ENCODE measurements at places on chromosomes 2 and 18.

- DNase-seq = no peak
Measured at GRCh38 chr18:49788327-49788898, 24.9 kb downstream of the ACAA2 start.

GRCh38 chr2:39778775-39779340 is at the start of gene THUMPD2:
Gene THUMPD2 (minus strand): TSS chr2:39779258. CDS start chr2:39779239, 19 bp downstream.
- peak; percentile 24 for DNase-seq

DNA sequence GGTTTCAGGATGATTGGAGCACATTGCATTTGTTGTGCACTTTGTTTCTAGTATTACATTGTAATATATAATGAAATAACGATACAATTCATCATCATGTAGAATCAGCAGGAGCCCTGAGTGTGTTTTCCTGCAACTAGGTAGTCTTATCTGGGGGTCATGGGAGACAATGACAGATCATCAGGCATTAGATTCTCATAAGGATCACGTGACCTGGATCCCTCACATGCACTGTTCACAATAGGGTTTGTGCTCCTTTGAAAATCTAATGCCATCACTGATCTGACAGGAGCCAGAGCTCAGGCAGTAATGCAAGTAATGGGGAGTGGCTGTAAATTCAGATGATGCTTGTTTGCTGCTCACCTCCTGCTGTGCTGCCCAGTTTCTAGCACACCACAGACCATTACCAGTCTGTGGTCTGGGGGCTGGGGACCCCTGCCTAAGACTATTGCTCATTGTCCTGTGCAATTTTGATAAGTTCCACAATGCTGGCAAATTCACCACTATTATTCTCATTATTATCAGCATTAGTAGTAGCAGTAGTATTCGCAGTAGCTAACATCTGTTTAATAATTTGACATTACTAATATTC is 428.7 kb upstream of the TNP1 start:
- no peak for DNase-seq

- no peak for DNase-seq
Measured at GRCh38 chr2:178806543-178806942, 680 bp downstream of the TTN start.

DNA sequence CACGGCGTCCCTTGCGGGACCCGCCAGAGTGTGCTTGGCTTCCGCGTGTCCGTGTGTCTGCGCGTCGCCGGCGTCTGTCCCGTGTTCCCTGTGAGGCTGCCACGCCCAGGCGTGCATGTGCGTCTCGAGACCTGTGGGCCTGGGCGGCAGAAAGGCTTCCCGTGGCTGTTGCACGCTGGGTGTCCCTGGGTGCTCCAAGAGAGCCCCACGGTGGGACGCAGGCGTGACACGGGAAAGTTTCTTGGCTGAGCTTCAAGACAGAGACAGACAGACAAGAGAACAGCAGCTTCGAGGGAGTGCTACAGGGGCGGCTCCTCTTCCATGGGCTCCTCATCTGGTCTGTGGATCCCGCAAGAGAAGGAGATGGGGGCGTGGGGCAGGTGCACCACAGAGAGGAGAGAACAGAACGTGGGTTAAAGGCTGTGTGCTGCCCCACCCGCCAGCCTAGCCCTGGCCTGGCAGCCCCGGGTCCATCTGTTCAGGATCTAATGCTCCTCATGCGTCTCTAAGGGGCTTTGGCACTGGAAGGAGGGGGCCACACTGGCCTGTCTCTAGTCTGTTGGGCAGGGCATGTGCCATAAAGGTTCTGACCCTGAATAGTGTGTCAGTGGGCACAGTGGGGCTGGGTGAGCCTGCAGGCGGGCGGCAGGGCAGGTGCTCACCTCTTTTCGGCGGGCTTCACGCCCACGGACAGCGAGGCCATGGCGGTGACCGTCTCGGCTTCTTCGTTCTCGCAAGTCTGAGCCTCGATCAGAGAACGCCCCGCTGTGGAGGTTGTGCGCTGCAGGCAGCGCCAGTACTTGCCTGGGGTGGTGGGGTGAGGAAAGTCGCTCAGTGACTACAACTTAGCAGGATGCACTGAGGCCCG is 205.1 kb downstream of the TWIST2 start:
- no peak for DNase-seq

DNA sequence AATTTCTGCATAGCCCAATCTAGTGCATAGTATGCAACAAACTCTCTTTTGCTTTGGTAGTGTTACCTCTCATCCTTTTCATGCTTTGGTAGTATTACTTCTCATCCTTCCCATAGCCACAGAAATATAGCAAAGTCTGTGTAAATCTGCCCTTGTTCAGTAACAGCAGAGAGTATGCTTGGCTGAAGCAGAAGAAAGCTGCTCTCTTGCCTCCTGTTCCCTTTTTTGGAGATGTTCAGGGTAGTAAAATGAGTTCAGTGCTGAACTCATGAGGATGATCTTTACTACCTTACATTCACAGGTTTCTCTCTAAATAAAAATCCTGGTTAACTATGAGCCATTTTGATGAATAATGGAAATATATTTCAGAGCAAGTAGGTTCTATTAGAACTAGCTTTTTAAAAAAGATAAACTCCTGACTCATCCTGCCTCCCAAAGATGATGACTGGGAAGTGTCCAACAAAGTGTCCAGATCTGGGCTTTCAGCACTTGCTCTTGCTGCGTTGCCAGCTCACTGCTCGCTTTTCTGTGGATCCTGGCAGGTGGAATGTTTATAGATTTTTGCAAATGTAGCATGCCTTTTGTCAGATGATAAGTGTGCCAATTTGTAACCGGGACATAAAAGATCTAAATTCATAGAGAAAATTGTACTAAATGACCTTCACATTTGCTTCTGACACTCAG is 29.4 kb upstream of the CHMP3 start:
- no peak for DNase-seq

- no peak for DNase-seq
Measured at GRCh38 chr2:236939721-236940231, 145.9 kb upstream of the COPS8 start.

GRCh38 chr2:218291318-218292047 is 820 bp downstream of the TMBIM1 start:
- DNase-seq = no peak

- DNase-seq = no peak
Measured at GRCh38 chr18:2857491-2858131, 10.8 kb downstream of the EMILIN2 start.

GRCh38 chr18:45241271-45241670 is 374.0 kb upstream of the SLC14A2 start:
- no peak for DNase-seq

DNA sequence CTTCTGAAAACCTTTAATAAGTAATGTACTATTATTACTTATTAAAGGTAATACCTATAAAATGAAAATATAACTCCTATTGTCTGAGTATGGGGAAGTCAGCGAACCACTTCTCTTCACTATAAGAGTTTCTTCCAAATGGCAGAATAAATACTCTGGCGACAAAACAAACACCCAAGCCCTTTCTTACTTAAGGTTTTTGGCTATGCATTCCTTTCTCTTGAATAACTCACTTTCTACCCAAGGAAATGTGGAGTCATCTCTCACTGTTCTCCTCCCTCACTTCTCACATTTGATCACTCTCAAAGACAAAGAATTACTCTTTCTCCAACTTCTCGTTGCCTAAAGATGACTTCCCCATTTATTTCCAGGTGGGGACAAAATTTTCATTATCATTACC is 816.8 kb upstream of the CRIM1 start:
- no peak for DNase-seq

DNA sequence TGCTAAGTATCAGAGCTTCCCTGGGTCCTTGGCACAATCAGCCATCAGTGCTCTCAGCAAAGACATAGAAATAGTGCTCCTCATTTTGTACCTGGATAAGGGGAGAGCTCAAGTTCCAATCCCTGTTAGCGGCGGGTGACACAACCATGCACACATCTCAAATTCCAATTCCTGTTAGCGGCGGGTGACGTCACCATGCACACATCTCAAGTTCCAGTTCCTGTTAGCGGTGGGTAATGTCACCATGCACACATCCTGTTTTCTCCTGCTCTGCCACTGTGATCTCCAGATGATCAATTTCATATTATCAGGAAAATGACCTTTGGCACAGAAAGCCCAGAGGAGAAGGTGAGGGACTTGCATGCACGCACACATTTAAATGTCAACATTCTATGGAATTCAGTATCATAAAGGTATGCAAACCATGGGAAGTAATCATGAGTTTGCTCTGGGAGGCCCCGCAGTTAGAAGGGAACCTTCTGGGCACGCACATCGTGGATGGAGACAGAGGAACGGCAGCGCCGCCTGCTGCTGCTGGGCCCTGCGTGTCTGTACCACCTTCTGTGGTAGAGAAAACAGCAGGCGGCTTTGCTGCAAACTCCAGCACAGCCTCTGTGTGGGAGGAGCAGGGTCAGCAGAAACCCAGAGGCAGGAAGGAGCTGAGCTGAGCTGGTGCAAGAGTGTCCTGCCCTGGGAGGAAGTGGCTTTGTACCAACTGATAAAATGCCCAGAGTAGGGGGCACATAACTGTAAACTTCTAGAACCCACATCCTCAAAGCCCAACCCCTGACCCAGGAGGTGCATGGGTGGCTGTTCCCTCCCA is 77.8 kb downstream of the MBP start:
- peak; percentile 88 for DNase-seq

DNA sequence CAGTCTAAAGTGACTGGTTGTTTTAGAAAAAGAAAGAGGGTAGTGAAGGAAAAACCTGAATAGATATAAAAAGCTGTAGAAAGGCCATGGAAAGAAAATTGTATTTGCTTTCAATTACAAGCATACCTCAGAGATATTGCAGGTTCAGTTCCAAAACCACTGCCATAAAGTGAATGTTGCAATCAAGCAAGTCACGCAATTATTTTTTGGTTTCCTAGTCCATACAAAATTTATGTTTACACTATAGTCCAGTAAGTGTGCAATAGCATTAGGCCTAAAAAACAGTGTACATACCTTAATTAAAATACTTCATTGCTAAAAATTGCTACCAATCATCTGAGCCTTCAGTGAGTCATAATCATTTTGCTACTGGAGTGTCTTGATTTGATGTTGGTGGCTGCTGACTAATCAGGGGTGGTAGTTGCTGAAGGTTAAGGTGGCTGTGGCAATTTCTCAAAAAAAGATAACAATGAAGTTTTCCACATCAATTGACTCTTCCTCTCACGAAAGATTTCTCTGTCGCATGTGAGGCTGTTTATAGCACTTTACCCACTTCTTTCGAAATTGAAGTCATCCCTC is 2003.8 kb upstream of the PIK3C3 start:
- DNase-seq = no peak

GRCh38 chr2:176766005-176766404 is 446.6 kb upstream of the HNRNPA3 start:
- DNase-seq = no peak

GRCh38 chr2:45714679-45715078 is 63.2 kb downstream of the PRKCE start:
- DNase-seq = no peak

GRCh38 chr18:74390900-74391299 is 66.2 kb downstream of the DIPK1C start:
- no peak for DNase-seq

GRCh38 chr18:32802591-32803451 is 30.0 kb upstream of the KLHL14 start:
- no peak for DNase-seq

GRCh38 chr18:21684731-21685130 is 19.8 kb downstream of the ABHD3 start:
- DNase-seq = no peak

DNA sequence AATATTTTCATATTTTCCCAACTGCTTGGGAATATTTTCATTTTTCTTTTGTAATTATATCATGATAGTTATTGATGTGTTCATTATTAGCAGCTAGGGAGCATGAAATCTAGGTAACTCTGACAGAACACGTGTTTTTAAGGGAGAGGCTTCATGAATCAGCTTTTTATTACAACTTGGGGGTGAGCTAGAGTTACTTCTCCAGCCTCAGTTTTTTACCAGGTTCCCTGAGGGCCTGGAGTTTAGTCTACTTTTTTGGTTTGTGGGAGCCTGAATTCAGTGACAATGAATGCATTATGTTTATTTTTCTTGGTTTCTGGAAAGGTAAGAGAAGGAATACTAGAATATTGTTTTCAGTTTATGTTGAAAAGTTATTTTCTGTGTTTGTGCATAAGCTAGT is 18.0 kb downstream of the NAB1 start:
- no peak for DNase-seq

DNA sequence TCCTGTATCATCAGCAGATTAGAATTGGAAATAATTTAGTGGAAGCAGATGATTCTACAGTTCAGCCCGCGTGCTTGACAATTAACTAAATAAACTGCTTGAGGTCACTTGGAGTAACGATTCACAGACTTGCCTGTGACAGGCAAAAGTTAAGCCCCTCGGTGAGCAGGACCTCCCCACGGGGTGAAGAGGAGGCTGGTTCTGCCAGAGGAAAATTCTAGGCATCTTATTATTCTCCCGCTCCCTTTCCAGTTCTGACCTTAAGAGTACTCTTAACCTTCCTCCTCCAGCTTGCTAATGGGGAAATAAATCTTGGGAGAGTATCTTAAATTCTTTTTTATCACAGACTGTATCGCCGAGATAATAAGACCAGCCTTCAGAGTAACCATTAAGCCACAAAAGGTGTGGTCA is 169.7 kb upstream of the SMAD2 start:
- no peak for DNase-seq

- DNase-seq = no peak
Measured at GRCh38 chr2:69033461-69034095, 20.6 kb downstream of the ANTXR1 start.

DNA sequence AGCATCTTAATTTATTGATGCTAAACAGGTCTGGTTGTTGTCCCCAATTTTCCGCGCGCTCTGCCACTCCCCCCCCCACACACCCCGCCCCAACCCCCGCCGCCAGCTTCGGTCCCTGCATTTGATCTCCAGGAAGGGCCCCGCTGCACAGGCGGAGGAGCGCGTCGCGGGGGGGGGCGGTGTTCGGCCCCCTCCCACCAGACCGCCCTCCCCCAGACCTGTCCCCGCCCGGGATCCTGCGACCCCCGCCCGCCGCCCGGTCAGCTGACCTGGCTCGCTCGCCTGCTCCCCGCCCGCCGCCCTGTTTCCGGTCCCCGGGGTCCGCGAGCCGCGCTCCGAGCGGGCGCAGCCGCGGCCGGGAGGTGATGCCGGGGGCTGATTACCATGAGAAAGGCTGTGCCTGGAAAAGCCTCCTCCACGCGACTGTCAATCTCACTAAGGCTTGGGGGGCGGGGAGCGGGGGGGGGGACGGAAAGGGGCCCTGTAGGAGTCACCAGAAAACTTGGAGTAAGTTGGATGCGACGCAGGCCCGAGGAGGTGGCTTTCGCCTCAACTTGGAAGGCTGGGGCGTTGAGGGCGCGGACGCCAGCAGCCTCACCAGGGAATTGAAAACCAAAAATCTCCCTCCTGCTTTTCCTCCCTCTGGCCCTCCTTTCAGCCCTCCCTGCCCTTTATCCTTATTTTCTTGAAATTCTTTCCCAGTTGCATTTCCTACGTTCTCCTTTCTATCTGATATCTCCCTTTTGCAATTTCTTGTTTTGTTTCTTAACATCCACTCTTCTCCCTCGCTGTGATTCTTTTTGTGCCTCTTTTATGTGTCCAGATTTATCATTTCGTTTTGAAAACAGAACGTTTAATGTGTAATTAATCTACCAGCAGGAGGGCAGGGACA is 4.4 kb upstream of the ZEB2 start:
- DNase-seq = peak; percentile 49

Measured in nucleus accumbens (tissue), 56 donors.